ENCODE measurements at places on chromosomes 6 and 20. TPM values are rescaled to one million over a fixed set of nuclear protein-coding genes. Genes with fewer than 3 reads are reported as not detected.

CSNK2B gene
- 224 TPM for total RNA-seq

LINC00237 gene
- total RNA-seq, result 3.7 TPM

KCNG1 gene
- total RNA-seq, result 116 TPM

SPATA25 gene
- total RNA-seq, result 0.41 TPM

DEF6 gene
- 6.5 TPM for total RNA-seq

OTOR gene
- not detected for total RNA-seq

PGM3 gene
- 47.4 TPM for total RNA-seq

TRDN gene
- 2.7 TPM for total RNA-seq

SLC17A2 gene
- total RNA-seq, result not detected

PLA2G7 gene
- 0.17 TPM for total RNA-seq

RIPPLY2 gene
- total RNA-seq, result 0.90 TPM

KHDC1L gene
- total RNA-seq, result 0.28 TPM

FAM184A gene
- total RNA-seq, result 13.2 TPM

ZSWIM1 gene
- total RNA-seq, result 13.3 TPM

VGLL2 gene
- total RNA-seq, result not detected
